ENCODE measurements at places on chromosomes 12 and 14.

DNA sequence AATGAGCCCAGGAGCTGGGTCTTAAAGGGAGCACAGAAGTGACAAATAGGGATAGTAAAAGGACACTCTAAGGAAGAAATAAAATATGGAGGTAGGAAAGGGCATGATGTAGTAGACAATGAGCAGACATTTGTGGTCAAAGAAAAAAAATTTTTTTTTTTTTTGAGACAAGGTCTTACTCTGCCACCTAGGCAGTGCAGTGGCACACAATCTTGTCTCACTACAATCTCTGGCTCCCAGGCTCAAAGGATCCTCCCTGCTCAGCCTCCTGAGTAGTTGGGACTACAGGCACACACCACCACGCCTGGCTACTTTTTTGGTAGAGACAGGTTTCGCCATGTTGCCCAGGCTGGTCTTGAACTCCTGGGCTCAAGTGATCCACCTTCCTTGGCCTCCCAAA is 8.5 kb downstream of the FKBP3 start:
- no peak for DNase-seq

GRCh38 chr14:92962831-92963095 is 39.8 kb downstream of the CHGA start:
- DNase-seq: no peak

DNA sequence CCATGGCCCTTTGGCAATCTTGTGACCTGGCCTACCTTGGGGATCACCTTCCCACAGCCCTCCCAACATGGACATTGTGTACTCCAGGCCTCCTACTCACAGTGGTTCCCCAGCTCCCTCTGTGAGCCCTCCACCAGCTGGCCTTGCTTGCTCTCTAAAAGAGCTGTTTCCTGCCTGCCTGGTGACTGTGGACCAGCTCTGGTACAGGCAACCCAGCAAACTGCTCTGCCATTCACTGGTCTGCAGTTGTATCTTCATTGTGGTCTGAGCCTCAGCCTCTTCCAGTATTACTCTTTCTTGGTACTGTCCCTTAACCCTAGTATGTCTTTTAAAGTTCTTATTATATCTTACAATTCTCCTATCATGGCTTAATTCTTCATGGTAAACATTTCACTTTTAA is 236.2 kb downstream of the KTN1 start:
- DNase-seq: no peak

GRCh38 chr12:42683933-42684801 is 94.6 kb upstream of the PRICKLE1 start:
- no peak for DNase-seq

DNA sequence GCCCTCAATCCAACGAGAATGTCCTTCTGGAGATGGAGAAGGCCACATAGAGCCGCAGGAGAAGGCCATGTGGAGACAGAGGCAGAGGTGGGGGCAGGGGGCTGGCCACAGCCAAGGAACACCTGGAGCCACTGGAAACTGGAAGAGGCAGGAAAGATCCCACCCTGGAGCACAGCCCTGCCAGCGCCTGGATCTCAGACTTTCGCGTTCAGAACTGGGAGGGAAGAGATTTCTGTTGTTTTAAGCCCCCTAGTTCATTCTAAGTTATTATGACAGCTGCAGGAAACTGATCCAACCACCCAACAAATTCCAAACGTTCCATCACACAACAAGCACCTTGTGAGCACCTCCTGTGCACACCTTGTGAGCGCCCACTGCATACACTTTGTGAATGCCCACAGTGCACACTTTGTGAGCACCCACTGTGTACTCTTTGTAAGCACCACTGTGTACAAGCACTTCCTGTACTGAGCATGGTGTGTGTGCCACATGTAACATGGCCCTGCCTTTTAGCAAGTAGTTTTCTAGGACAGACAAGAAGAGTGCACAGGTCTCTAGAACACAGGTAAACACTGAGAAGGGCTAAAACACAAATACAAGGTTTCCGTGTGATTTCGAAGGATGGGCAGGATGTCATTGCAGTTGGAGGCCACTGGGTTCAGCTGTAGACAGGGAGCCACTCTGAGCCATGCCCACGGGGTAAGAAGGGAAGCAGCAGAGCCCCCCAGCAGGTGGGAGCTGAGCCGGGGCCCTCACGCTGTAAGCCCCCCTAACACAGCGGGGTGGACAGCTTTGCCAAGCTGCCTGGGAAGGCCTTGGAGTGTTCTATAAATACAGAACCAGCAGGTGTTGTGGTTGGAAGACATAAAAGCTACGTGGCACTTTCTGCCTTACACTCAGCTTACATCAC is 15.4 kb downstream of the RIMBP2 start:
- DNase-seq: no peak

DNA sequence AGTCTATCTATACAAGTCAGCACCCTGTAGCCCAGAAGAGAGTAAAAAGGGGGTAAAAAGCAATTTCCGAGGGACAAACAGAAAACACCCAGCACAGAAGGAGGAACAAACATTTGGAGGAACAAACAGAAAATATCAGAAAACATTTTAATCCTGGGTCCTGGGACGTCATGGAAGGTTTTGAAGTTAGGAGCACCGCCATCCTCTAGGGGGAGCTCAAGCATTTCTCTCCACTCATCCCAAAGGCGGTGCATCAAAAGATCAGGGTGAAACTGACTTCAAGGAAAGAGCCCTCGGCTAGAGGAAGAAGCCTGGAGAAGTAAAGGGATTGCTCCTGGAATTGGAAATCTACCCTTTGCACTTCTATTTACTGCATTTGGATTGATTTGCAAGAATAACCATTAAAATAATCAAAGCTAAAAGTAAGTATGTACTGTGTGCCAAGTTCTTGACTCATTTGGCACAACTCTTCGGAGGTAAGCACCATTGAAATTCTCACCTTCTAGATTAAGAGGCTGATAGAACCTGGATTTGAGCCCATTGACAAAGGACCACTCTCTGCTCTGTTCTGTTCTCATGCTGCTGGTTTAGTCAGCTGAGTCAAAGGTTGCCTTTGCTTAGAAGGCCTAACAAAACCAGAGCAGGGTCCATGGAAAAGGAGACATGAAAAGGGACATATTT is 17.2 kb upstream of the POC1B start:
- peak; percentile 18 for DNase-seq

GRCh38 chr12:64407342-64408223 is 3.4 kb downstream of the XPOT start:
- DNase-seq: no peak

- DNase-seq: no peak
These were observed 64.2 kb upstream of the CSRP2 start for GRCh38 chr12:76943008-76943407.

DNA sequence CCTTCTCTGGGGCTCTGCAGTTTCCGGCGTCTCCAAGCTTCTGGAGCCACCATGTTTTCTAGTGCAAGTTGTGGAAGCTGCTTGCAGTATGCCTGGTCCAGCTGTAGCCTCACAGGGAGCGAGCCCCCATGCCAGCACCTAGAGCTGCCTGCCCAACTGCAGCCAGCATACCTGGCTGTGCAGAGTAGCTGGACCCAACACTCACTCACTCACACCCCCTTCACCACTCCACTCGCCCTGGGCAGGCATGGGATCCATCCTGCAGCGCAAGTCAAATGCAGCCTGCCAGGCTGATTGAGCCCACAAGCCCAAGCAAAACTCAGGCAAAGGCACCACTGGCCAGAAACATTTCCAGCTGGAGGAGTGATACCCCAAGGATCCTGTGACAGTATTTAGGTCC is 797.3 kb downstream of the SLC16A7 start:
- no peak for DNase-seq

DNA sequence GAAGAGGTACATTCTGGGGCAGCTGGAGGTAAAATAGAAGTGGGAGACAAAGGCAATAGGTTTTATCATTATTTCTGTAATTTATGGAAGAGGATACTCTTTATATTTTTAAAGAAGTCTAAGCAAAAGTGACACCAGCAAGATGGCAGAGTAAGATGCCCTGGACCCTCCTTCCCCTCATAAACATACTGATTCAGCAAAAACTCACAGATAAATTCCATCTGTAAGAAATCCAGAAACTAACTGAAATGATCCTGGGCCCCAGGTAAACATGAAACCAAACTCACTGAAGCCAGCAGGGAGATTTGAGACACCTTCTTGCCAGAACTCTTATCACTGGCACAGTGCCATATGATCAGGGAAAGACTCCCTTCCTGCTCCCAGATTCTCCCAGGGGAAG is 79.9 kb downstream of the GCH1 start:
- no peak for DNase-seq

- DNase-seq: no peak
These were observed 242.9 kb downstream of the CHST11 start for GRCh38 chr12:104699489-104700190.

- no peak for DNase-seq
These were observed 109.9 kb downstream of the NCOR2 start for GRCh38 chr12:124457287-124458219.

DNA sequence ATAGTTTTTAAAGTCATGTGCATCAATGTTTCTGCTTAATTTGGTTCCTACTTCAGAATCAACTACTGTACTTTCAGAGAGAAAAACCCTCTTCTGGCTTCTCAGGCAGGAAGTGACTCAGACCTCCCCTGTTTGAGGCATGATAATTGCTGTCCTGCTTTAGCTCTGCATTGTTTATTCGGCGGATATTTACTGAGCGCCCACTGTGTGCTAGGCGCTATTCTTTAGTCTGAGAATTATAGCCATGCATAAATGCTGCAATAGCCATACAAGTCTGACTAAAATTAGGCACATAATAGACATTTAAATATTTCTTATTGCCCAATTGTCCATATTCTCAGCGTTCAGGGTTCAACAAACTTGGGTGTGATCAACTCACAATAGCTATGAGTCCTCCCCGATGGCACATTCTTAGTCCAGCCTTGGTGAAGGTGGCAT is 6.1 kb upstream of the AMIGO2 start:
- DNase-seq: no peak

DNA sequence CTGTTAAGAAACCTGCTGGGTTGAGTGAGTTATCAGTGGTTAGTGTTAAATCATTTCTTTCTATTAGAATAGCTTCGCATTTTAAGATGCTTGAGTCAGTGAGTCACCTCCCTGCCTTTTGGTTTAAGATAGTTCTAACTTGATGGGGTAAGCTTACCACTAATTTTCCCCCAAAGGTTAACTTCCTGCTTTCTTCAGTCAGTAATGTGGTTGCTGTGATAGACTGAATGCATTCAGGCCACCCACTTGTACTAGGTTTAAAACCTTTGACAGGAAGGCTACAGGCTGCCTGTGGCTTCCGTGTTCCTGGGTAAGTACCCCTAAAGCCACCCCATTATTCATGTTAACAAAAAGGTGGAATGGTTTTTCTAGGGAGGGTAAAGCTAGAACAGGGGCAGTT is 25.3 kb downstream of the CLEC2A start:
- DNase-seq: no peak

- no peak for DNase-seq
These were observed 39.2 kb downstream of the BCAT1 start for GRCh38 chr12:24909667-24910066.

DNA sequence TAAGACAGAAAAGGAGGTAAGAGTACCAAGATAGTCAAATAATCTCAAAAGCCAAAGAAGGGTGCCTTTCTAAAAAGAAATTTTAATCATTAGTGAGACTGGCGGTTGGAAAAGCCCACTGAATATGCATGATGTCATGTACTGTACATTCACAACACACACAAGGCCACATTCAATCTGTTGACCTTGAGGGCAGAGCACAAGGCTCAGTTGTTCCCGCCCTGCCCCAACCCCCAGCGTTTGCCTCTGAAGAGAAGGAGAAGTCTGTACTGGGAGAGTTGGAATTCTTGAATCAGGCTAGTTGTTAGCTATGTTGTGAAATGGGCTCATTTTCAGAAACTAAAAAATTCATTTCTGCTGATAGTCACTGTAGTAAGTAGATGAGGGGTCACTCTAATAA is 50.2 kb upstream of the NID2 start:
- no peak for DNase-seq

DNA sequence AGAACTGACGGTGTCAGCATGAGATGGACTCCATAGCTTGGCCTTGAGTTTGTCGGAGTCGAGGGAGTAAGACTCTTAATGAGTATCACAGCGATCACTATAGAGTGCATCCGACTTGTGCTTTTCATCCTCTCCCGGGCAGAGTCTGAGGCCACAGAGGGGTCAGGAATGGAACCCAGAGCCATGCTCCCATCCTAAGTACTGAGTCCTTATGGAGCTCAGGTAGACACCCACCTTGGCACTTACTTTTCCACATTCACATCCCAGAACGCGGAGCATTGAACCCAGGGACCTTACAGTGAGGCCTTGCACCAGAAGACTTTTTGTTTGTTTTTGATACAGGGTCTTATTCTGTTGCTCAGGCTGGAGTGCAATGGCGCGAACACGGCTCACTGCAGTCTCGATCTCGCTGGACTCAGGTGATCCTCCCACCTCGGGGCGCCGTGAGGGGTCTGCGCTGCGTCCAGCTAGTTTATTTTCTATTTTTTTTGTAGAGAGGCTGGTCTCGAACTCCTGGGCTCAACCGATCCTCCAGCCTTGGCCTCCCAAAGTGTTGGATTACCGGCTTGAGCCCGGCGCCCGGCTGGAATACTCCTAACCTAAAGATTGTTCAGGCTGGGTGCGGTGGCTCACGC is 719 bp upstream of the SRSF9 start:
- DNase-seq: no peak

DNA sequence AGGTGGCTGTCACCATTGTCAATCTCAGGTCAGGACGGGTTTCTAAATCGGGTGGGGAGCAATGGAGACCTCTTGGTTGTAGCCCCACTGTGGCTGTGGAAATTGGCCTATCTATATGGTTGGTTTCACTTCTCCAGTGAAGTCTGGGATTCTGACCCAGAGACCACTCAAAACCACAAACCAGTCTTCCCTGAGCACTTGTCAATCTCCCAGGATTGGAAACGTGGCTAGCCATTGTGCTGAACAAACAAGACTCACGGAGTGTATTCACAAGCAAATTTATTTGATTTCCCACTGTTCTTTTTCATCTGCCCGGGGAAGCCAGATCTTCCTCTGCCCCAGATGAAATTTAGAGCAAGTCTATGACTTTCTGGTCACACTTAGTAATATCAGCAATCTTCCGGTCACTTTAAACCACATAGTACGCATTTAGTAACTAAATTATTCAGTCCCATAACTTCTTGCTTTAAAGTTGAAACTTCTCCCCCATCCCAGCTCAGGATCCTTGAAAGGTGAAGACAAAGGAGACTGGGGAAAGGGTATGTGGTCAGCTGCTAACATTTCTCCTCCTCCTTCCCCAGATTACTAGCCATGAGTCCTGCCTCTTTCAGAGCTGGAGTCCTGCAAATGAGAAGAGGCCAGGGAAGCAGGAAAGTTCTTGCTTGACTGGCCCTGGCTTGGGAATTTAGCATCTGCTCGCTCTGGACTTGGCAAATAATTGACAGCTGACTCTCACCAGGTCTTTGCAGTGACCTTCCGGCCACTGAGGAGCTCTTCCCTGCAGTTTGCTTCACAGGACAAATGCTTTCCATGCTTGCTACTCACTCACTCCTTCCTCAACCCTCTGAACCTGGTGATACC is 123.2 kb upstream of the MAX start:
- no peak for DNase-seq

GRCh38 chr12:25404955-25405354 is 148.1 kb downstream of the LMNTD1 start:
- DNase-seq: no peak

DNA sequence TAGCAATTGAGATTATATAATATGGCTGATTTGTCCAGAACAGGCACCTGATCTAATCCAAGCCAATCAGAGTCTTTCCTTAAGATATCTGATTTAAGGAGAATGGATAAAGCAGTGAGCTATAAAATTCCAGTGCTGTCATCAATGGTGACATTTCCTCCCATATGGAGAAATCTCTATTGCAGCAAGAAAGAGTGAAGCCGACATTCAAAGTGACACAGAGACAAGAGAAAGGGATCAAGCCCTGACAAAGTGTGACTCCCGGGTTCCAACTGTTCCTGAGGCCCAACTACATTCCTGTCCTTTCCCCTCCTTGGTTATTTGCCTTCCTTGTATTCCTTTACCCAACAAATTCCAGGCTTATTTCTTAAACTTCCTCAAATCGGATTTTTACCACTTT is 430.0 kb upstream of the SOX5 start:
- DNase-seq: no peak

All from DMS 273 treated with DMSO at 0.1 percent for 48 hours (cell line).